NCI-H1048 (cell line): ENCODE measurements at places on chromosomes 1 and 21.

- no peak for DNase-seq
These were observed 44.1 kb downstream of the NIBAN1 start for GRCh38 chr1:184930232-184930631.

DNA sequence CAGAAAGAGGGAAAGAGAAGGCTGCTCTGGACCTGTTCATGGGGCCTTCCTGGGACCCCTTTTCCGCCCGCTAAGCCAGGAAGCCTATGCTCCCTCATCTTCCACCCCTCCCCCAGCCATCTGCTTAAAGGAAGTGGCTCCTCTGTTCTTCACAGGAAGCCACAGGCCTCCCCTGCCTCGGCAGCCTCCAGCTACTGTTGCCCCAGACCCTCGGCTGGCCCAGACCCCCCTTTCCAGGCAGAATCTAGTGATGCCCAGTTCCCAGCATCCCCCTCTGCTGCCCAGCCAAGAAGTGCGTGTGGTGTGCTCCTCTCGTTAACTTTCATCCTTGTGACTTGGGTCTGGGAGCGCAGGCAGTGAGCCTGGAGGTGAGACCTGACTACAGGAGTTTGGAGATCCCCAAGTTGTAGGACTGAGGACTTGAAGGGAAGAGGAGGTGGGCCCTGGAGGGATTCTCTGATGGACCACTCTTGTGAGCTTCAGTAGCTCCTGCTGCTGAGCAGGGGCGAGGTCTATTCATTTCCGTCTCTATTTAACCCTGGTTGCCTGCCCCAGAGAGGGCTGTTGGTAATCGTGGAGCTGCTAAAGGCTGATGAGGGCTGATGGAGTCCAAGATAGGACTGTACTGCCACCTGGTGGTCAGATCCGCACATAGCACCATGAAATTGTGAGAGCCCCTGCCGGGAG is 9.1 kb downstream of the IFI6 start:
- peak; percentile 12 for DNase-seq

- no peak for DNase-seq
These were observed 9.1 kb upstream of the MACF1 start for GRCh38 chr1:39195166-39196111.

GRCh38 chr1:93102142-93102541 is 23.1 kb downstream of the MTF2 start:
- no peak for DNase-seq

- no peak for DNase-seq
These were observed 91.7 kb downstream of the OMA1 start for GRCh38 chr1:58454807-58455206.

DNA sequence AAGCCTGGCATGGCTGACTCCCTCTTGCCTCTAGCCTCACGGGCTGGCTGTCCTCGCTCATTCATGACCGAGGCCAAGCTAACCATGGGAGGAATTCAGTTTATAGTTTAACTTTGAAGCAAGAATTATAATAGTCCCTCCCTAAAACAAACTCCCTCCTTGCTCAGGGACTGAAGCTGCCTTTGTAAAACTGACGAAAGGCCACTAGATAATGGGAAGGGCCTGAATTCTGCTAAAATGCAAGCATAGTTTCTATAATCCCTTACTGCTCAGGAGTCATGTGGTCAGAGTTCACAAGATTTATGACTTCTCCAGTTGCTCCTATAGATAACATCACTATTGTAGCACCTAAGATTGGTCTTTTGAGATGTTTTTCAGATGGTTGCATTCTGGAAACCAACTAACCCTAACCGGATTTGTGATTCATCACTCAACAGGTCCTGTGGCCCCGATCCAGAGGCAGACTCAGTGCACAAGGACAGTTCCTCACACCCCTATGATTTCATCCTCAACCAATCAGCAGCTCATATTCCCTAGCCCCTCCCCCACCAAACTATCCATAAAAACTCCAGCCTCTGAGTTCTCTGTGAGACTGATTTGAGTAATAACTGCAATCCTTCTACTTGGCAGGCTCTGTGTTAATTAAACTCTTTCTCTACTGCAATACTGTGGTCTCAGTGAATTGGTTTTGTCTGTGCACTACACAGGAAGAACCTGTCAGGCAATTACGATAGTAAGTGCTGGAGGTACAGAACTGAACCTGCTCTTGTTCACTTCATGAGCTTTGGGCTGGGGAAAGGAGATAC is 26.4 kb downstream of the HHIPL2 start:
- no peak for DNase-seq

GRCh38 chr1:66341446-66342089 is 192.4 kb upstream of the SGIP1 start:
- no peak for DNase-seq

DNA sequence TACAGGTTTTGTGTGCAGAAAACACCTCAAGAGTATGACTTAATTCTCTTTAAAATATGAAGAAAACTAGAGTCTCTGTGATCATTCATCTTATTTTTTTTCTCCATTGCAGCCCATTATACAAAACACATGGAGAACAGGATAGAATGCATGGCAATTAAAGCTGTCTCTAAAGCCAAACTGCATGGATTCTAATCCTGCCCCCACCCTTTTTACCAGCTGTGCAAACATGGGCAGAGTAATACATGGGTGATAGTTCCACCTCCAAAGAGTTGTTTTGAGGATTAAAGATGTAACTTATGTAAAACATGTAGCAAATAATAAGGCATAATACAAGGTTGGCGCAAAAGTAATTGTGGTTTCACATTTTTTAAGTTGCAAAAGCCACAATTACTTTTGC is 114.4 kb downstream of the CLEC20A start:
- DNase-seq, result no peak

DNA sequence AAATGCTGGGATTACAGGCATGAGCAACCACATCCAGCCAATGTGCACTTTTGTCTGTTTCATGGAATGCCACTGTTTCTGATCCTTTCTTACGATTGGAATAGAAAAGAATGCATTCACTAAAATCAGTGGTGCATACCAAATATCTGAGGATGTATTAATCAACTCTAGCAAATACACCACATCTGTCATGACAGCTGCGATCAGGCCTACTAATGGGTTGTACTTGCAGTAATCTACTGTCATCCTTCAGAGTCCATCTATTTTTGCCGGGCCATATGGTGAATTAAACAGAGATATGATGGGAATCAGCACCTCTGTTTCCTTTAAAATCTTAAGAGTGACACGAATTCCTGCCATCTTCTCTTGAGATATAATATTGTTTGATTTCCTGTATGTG is 8.5 kb upstream of the USP1 start:
- no peak for DNase-seq

GRCh38 chr1:115063228-115063901 is 25.9 kb downstream of the TSPAN2 start:
- DNase-seq, result peak; percentile 20

GRCh38 chr1:14363707-14364413 is 234.6 kb upstream of the KAZN start:
- no peak for DNase-seq

DNA sequence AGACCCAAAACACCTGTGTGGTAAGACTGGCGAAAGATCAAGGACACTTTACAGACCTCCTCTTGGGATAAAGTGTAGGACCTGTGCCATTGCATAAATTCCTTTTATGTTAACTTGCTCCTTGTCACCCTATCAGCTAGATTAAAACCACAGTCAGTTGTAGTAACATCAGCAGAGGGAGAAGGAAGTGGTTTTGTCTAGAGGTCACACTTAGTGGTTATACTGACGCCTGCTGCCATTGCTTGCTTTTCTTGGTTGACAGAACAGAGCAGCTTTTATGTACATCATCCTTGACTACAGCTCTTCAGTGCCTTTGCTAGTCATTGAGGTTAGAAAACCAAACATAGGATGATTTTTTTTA is 101.4 kb downstream of the PBX1 start:
- DNase-seq, result no peak

DNA sequence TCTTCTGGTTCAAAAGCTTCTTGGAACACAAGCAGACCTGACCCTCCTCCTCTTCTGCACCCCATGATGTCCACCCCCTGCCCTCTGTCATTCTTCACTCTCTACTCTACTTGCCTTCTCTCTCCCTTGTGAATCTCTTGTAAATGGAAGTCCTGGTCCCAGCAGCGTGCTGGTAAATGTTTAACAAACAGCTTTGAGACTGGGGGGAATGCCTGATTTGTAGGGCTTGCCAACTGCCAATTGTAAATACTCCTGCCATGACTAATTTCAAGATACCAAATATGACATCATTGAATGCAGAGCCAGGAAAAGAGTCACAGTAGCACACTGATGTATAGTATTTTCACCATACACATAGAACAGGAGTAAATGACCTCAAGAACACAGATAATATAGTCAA is 40.9 kb upstream of the LRRN2 start:
- DNase-seq, result no peak

GRCh38 chr1:32927441-32927840 is 26.3 kb upstream of the TMEM54 start:
- DNase-seq, result no peak
